ENCODE measurements at places on chromosomes 2 and 18. TPM values are rescaled to one million over a fixed set of nuclear protein-coding genes. Genes with fewer than 3 reads are reported as not detected.

The MSH2 gene
- 47.8 TPM for total RNA-seq

The RAB27B gene
- total RNA-seq, result 20.5 TPM

The FSIP2 gene
- total RNA-seq, result not detected

The CHST10 gene
- total RNA-seq, result 15.8 TPM

The PDE1A gene
- total RNA-seq, result 0.10 TPM

The ARHGEF4 gene
- total RNA-seq, result 7.7 TPM

The IL1B gene
- 0.42 TPM for total RNA-seq

The RFX8 gene
- total RNA-seq, result not detected

The GPR155 gene
- 0.28 TPM for total RNA-seq

The AQP4 gene
- not detected for total RNA-seq

The SLC35F6 gene
- total RNA-seq, result 36.0 TPM

The ST8SIA3 gene
- total RNA-seq, result not detected

The RPL37A gene
- 4,645 TPM for total RNA-seq

The FMNL2 gene
- total RNA-seq, result 37.7 TPM

The NEDD4L gene
- 31.5 TPM for total RNA-seq

The CTLA4 gene
- not detected for total RNA-seq

The LCLAT1 gene
- 20.6 TPM for total RNA-seq

The FBXO15 gene
- total RNA-seq, result 1.6 TPM

The ATOH8 gene
- 4.5 TPM for total RNA-seq

The FBLN7 gene
- total RNA-seq, result 0.86 TPM

The SPR gene
- total RNA-seq, result 140 TPM

The STK25 gene
- total RNA-seq, result 119 TPM

The PTPN4 gene
- total RNA-seq, result 16.1 TPM

The SH3BP4 gene
- total RNA-seq, result 33.9 TPM

The ZNF385B gene
- total RNA-seq, result 0.20 TPM

The PAX8 gene
- 0.77 TPM for total RNA-seq

The TTN gene
- total RNA-seq, result 0.01 TPM

The RBM44 gene
- 0.33 TPM for total RNA-seq

The BIN1 gene
- total RNA-seq, result 26.7 TPM

The CDH19 gene
- 2.1 TPM for total RNA-seq

All from A549 treated with DMSO at 1 μM for 4 hours (cell line).